Right cardiac atrium (tissue), 5 donors: ENCODE measurements at places on chromosomes 12 and 14. TPM values are rescaled to one million over a fixed set of nuclear protein-coding genes. Genes with fewer than 3 reads are reported as not detected.

Gene CFAP54
- total RNA-seq = 0.28 TPM

Gene LAG3
- 0.28 TPM for total RNA-seq

Gene PLXNC1
- 7.6 TPM for total RNA-seq

Gene ERP27
- 0.42 TPM for total RNA-seq

Gene RNASE1
- 394 TPM for total RNA-seq

Gene RIMBP2
- total RNA-seq = not detected

Gene OR4E2
- total RNA-seq = not detected

Gene ARHGEF25
- 19.3 TPM for total RNA-seq

Gene PIK3C2G
- not detected for total RNA-seq

Gene OR6C2
- not detected for total RNA-seq

Gene AGAP2
- 0.74 TPM for total RNA-seq

Gene STYK1
- total RNA-seq = not detected

Gene KRT83
- not detected for total RNA-seq

- no peak for DNase-seq
Observed at GRCh38 chr12:89920866-89921265, 212.2 kb upstream of the ATP2B1 start.

DNA sequence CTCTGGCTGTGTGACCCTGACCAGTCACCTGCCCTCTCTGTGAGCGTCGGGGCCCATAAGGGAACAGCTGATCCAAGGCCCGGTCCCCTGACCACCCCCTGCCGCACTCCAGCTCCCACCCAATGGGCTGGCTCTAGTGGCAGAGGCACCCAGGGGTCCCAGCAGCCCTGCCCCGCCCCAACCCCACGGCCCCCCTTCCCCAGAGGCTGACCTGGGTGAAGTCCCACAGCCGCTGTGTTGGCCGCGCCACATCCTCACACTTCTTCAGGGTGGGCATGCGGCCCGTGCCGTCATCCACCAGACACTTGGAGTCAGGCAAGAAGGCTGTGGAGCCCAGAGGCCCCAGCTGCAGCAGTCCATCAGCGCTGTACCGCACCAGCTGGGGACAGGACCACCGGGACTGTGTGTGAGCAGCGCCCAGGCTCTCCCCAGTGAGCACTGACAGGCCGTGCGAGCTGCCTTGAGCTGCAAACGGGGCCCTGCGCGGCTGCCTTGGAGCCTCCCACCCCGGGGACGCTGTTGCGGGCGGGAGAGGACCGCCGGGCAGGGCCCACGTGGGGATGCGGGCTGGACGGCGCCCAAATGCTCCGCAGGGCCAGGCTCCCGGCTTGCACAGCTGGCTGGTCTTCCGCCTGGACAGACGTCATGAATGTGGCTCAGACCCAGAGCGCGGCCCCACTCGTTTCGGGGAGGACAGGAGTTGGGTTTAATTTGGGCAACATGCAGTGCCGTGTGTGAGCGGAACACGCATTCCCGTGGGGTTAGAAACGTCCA lies 53.5 kb downstream of the NOC4L start:
- DNase-seq = peak; percentile 43

DNA sequence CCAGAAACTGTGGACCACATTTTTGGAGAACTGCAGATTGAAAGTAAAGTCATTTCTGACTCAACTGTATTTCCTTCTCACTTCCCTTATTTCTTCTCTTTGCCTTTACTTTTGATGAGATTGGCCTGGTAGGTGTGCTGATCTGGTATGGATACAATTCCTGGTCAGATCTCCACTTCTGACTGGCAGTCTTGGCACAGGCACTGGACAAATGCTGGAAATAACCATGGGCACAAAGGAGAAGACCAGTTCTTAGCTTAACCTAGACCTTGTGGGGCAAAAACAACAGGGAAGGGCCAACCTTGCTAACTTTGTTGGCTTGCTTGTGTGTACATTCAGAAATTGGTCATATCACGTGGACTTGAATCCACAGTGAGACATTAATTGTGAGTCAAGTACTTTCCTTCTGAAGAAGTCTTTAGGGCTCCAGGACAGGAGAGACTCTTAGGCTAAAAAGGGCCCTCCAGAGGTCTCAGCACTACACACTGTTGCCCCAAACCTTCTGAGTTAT lies 75.0 kb downstream of the DIP2B start:
- DNase-seq = no peak

- DNase-seq = no peak
Observed at GRCh38 chr12:39224971-39225370, 217.9 kb downstream of the KIF21A start.

DNA sequence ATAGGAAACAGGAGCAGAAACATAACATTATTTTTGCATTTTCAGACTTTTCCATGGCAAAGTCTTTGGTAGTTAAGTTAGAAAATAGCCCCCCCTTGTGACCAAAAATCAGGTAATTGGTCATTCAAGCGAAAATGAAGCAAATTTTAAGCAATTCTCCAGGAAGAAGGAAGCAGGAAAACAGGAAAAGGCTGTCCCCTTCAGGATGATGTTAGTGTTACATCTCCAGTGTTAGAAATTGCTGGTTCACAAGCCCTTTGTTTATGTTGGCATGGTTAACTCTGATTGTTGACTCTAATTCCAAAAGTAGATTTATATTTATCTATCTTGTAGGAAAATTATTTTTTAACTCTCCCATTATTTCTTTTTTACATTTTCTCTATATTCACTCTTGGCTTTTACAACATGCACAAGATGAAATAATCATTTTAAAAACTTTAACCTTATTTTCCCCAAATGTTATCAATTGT lies 18.8 kb upstream of the GAS2L3 start:
- DNase-seq = no peak

DNA sequence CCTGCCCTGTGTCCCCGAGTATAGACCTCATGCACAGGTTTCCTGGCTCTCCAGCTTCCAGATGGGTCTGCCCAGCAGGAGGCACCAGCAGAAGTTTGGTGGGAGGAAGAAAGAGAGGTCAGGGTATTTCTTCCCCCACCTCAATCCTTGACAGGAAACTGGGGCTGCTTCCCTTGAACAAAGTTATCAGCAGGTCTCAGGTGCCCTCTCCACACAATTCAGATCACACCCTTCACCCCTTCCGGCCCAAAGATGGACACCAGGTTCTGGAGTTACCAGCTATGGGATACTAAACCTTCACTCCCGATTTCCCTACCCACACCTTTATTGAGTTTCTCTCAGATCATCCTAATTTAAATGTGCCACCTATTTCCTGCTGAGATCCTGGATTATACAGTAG lies 1.2 kb downstream of the SART3 start:
- DNase-seq = no peak

- peak; percentile 73 for DNase-seq
Observed at GRCh38 chr12:117189725-117190209, 503 bp downstream of the FBXO21 start.

GRCh38 chr12:28369483-28369882 lies 179.2 kb downstream of the CCDC91 start:
- no peak for DNase-seq

- no peak for DNase-seq
Observed at GRCh38 chr14:75306927-75307699, 28.5 kb downstream of the FOS start.

DNA sequence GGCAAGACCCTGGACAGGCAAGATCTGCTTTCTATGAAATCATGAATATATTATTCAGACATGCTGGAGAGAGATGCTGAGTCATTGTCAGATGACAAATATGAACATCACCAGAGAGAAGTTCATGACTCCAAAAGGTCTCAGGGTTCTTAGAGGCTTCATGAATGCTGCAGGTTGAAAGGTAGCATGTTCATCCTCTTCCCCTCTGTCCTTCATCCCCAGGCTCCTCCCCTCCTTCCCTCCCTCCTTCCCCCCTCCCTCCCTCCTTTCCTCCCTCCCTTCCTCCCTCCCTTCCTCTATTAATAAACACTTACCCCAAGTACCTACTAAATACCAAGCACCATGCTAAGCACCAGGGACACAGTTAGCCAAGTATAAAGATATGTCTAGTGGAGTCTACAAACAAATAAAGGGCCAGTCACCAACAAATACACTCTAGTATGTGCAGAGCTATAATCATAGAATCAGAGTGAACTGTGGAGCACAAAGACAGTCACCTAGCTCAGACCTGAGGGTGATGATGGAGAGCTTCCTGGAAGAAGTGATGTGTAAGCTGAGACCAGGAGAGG lies 46.2 kb downstream of the RPH3A start:
- DNase-seq = no peak

GRCh38 chr14:58823312-58823711 lies 185.6 kb downstream of the DACT1 start:
- no peak for DNase-seq

GRCh38 chr14:85978582-85979250 lies 448.8 kb downstream of the FLRT2 start:
- DNase-seq = no peak

- DNase-seq = no peak
Observed at GRCh38 chr12:7079826-7080125, 12.5 kb downstream of the C1R start.

DNA sequence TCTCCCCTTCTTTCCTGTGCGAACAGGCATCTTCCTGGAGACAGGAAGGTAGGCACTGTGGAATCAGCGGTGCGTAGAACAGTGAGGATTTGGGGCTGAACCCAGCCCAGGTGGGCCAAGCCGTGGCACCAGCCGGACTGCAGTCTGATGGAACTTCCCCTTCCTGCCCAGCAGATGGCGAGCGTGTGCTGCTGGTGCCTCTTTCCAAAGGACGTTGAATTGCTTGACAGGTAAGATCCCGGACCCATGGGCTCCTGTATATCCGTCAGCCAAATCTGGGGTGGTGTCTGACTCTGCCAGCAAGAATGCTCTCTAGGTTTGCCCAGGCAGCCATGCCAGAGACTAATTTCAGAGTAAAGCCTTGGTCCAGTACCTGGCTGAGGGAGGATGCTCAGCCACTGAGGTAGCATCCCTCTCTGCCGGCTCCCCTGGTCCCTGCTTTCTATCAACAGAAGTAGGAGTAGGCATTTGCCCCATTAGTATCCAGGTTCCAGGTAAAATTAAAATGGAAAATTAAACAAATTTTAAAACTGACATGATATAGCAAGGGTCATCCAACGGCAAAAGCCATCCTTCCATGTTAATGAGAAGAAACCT lies 21.1 kb upstream of the KCNA5 start:
- peak; percentile 67 for DNase-seq

- DNase-seq = no peak
Observed at GRCh38 chr14:61972711-61973110, 210.5 kb downstream of the SNAPC1 start.

- DNase-seq = no peak
Observed at GRCh38 chr12:69630191-69630590, 19.5 kb upstream of the LRRC10 start.

DNA sequence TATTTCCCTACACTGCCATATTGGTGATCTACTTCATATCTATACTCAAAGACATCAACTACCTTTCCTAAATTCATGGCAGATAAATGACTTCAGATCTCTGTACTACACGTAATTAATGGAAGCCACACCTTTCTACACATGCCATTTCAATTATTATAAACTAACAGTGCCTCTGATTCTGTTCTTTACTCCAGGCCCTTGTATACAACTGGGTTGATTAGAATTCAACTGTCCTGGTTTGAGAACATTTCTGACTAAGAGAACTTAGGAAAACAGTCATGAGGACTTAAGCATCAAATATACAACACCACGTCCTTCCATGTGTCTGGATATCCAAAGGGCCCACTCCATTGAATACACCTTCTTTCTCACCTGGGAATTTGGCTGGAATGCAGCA lies 1.8 kb downstream of the ACIN1 start:
- no peak for DNase-seq

DNA sequence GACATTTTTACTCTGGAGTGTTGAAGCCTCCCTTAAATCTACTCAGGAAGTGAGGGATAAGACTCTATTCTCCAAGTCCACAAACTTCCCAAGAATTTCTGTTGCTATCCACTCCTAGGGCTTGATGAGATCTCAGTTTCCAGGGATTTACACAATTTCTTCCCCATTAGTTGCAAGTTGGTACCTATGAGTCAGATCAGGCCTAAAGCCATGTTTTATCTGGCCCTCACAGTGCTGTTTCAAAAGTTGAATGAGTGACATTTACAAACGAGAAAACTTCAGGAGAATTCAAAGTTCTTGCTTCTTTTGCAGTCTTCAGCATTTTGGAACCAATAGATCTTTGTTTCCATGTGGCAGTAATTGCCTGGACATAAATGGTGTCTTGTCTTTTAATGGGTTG lies 156.4 kb upstream of the SYT10 start:
- no peak for DNase-seq

- DNase-seq = no peak
Observed at GRCh38 chr14:77045238-77046162, 17.0 kb upstream of the IRF2BPL start.

- DNase-seq = no peak
Observed at GRCh38 chr12:115404761-115405470, 720.9 kb upstream of the TBX3 start.

GRCh38 chr12:113369391-113369985 lies 11.1 kb downstream of the PLBD2 start:
- DNase-seq = no peak

DNA sequence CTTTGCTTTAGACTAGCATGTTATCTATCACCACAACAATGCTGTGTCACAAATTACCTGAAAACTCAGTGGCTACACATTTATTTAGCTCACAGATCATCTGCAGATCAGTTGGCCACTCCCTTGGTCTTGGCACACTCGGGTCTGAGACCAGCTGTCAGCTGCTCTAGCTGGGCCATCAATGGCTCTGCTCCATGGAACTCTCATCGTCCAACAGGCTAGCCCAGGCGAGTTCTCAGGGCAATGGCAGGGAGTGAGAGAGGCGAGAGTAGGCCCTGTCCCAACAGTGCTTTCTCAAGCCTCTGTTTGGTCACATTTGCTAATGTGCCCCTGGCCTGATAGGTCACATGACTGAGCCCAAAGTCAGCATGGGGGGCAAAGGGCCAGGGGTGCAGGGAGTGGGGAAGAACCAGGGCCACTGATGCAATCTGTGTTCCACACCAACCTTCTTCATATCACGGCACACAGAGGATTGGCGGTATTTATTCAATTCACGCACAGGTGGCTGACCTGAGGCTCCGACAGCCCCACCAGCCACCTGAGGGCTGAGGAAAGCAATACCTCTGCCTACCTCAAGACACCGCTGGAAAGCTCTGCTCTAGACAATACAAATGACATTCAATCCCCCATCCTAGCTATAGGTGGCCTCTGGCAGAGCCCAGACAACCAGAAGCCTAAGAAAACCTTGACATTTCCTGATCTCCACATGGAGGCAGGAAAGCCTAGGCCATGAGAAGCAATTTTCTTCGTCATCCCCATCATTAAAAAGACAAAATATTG lies 82.5 kb downstream of the NT5DC3 start:
- no peak for DNase-seq

DNA sequence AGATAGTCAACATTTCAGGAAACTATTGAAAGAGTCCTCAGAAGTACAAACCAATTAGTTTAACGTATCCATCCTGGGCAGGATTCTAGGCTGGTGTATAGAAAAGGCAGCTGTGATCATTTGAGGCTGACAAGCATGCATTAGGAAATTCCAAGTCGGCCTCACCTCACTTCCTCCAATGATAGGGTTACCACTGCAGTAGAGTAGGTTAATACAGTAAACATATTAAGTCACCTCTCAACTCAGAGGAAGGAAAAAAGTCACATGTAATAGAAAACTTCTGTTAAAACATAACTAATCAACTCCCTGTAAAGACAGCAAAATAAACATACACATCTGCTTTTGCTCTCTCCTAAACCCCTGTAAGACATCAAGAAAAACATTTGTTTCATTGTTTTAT lies 33.5 kb downstream of the MED13L start:
- no peak for DNase-seq

GRCh38 chr12:68100241-68100640 lies 59.3 kb downstream of the IFNG start:
- no peak for DNase-seq
